ENCODE measurements at places on chromosomes 13 and 19. TPM values are rescaled to one million over a fixed set of nuclear protein-coding genes. Genes with fewer than 3 reads are reported as not detected.

The B3GNT8 gene
- total RNA-seq: 0.49 TPM

The FXYD7 gene
- 10.1 TPM for total RNA-seq

The CERS1 gene
- total RNA-seq: 22.4 TPM

The NMRK2 gene
- not detected for total RNA-seq

The APOC1 gene
- 3.4 TPM for total RNA-seq

The CXCL17 gene
- not detected for total RNA-seq

The KPNA3 gene
- total RNA-seq: 60.2 TPM

The C19orf33 gene
- 1.2 TPM for total RNA-seq

The ZNF223 gene
- total RNA-seq: 12.0 TPM

The RNF225 gene
- not detected for total RNA-seq

The ZNF582 gene
- total RNA-seq: 5.2 TPM

The CCDC8 gene
- total RNA-seq: 2.5 TPM

The ZNF358 gene
- 17.2 TPM for total RNA-seq

The KCNJ14 gene
- 1.2 TPM for total RNA-seq

The RNF17 gene
- not detected for total RNA-seq

The SPACA4 gene
- total RNA-seq: not detected

The IGFLR1 gene
- total RNA-seq: 0.49 TPM

The C19orf38 gene
- total RNA-seq: not detected

The SYDE1 gene
- total RNA-seq: 2.0 TPM

The LHFPL6 gene
- total RNA-seq: 17.0 TPM
